Right atrium auricular region (tissue), 2 donors: ENCODE measurements at places on chromosomes 2 and 18. TPM values are rescaled to one million over a fixed set of nuclear protein-coding genes. Genes with fewer than 3 reads are reported as not detected.

The DOK6 gene
- total RNA-seq, result 5.7 TPM

DNA sequence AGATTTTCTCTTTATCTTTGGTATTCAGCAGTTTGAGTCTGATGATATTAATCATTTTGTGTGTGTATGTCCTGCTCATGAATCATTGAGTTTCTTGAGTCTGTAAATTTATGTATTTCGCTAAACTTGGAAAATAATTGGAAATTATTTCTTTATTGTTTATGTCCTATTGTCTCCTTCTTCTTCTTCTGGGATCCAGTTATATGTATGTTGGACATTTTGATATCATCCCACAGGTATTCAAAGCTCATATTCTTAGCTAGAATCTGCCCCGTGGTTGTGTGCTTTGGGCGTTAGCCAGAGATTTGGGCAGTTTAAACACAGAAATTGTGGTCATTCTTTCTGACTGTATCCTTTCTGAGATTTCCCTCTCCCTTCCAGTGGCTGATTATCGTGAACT lies 243.0 kb upstream of the SPRED2 start:
- no peaks in the 10 kb centered on the region for H3K27me3 ChIP-seq
- H3K4me3 ChIP-seq, result no peak overlapping the region
- DNase-seq, result no peak
- no peaks in the 10 kb centered on the region for H3K36me3 ChIP-seq

DNA sequence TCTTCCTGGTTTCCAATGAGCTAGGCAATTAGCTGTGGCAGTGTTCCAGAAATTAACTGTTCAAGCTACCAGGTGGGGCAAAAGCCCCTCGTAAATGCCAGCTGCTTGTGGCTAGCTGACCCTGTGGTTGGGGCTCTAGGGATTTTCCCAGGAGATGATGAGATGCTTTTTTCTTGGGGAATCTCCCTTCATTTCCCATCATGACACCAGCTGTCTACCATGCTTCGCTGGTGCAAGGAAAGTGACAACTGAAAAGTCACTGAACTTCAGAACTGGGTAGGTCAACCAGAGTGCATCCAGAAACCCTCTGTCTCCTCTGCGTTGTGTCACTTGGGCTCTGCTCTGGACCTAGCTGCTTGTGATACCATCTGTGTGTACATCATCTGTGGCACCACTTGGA lies 386.5 kb upstream of the DCC start:
- no peak overlapping the region for H3K27ac ChIP-seq
- no peaks in the 10 kb centered on the region for H3K4me1 ChIP-seq
- no peaks in the 10 kb centered on the region for H3K36me3 ChIP-seq
- no peaks in the 10 kb centered on the region for H3K27me3 ChIP-seq
- H3K4me3 ChIP-seq, result no peak overlapping the region

GRCh38 chr2:17588031-17588430 lies 47.5 kb downstream of the VSNL1 start:
- no peaks in the 10 kb centered on the region for H3K27me3 ChIP-seq
- DNase-seq, result no peak
- peaks cover 20% of the 10 kb centered on the region for H3K4me1 ChIP-seq

GRCh38 chr2:227788561-227789018 lies 25.1 kb upstream of the CCL20 start:
- H3K4me3 ChIP-seq, result no peak overlapping the region
- no peak overlapping the region for H3K27ac ChIP-seq
- no peaks in the 10 kb centered on the region for H3K4me1 ChIP-seq
